Tongue (tissue), 3 donors: ENCODE measurements at places on chromosomes 11 and 22.
A peak's percentile ranks its signal among the peaks of the same experiment; 100 is the strongest.

DNA sequence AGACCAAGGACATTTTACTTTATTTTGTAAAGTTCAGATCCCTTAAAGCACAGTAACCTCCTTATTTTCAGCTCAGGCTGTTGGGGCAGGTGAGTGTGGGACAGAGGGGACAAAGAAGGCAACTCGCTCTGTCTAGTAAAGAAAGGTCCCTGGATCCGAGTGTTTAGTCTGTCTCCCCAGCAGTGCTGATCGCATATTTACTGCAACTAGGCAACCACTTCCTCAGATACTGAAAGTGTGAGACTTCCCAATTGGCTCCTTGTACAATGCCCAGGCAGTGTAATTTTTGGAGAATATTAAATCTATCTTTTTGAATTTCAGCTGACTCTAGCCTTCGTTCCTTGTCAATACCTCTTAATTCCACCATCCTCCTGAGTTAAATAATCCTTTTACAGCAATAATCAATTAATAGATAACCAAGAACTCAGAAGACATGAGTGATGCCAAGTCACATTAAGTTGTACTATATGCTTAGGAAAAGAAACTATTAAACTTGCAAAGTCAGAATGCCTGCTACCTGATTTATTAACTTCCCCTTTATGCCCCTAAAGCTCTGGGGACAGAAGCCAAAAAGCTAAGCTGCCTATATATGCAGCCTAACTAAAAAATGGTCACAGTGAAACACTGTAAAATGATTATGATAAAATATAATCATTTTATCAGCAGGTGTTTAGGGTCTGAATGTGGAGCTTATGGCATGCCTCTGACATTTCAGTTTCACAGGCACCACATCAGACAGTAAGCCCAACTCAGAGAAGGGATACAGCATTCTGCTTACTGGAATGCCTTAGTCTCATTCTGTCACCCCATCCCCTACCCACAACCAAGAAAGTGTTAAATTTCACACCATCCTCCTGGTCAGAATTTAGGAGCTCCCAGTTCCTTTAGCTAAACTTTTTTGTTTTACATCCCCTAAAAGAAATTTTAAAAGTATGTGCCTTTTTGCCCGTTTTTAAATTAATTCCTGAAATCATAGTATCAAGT lies 138.7 kb downstream of the TRIM44 start:
- no peak for DNase-seq

GRCh38 chr11:837189-837989 lies 4.6 kb downstream of the CD151 start:
- DNase-seq, result no peak

- DNase-seq, result no peak
Measured at GRCh38 chr11:83793310-83793709, 507.1 kb upstream of the CCDC90B start.

GRCh38 chr22:37697538-37697835 lies 639 bp downstream of the TRIOBP start:
- DNase-seq, result no peak

DNA sequence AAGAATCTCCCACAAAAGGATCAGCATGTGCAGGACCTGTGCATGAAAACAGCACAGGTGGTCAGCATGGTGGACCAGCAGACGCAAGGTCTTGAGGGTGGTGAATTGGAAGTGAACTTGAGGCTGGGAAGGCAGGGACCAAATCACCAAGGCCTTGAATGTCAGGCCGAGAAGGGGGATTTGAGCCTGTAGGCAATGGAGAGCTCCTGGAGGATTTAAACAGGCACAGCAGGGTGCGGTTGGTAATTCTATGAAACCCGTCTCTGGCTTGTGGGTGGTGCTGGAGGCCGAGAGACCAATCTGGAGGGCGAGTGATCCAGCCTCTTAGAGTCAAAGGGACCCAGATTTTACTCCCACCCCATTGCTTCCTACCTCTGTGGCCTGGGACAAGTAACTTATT lies 2.4 kb downstream of the TSKU start:
- DNase-seq, result no peak

DNA sequence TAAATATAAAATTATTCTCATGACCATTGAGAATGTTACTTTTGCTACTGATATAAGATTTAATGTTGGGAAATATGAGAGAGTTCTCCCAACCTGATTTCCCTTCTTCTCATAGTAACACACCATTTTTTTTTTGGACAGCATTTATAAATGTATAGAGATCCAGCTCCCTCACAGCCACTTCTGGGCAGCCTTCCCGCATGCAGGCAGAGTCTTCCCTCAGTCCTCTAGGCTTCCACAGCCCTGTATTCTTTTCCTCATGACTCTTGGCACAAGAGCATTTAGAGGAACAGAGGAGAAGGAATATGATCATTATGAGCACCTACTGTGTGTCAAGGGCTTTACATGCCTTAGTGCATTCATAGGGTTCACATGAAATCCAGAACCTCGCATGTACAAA lies 9.0 kb downstream of the DTX4 start:
- no peak for DNase-seq

GRCh38 chr11:26995701-26996460 lies 2.0 kb downstream of the FIBIN start:
- no peak for DNase-seq

GRCh38 chr11:61739413-61739812 lies 13.0 kb upstream of the MYRF start:
- DNase-seq, result no peak

DNA sequence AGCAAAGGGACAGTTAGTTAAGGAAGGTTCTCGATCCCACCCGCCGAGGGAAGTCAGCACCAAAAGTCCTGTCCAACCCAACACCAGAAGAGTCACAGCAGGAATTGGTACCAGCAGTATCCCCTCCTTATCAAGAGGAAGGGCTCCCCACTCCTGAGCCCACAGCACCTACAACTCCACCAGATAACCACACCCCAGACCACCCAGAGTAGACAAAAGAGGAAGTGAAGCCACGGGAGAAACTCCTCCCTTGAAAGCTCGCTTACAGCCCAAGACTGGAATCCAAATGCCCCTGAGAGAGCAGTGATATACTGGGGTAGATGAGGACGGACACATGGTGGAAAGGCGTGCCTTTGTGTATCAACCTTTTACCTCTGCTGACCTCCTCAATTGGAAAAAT lies 7.3 kb upstream of the CD5 start:
- no peak for DNase-seq

DNA sequence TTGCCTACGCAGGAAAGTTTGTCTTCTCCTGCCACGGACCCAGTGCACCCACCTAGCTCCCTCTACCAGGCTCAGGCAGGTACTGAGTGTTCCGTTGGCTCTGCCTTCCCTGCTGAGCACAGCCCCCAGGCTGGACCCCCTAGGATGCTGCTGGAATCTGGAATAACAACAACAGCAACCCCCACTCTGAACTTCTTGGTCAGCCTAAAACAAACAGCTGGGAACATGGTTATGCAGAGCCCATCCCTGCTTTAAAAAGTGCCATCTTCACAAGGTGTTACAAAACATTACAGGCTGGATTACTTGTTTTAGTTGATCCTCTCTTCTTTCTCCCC lies 1.8 kb downstream of the OPCML start:
- no peak for DNase-seq

GRCh38 chr11:105857728-105858127 lies 164.3 kb downstream of the MSANTD4 start:
- DNase-seq, result no peak

DNA sequence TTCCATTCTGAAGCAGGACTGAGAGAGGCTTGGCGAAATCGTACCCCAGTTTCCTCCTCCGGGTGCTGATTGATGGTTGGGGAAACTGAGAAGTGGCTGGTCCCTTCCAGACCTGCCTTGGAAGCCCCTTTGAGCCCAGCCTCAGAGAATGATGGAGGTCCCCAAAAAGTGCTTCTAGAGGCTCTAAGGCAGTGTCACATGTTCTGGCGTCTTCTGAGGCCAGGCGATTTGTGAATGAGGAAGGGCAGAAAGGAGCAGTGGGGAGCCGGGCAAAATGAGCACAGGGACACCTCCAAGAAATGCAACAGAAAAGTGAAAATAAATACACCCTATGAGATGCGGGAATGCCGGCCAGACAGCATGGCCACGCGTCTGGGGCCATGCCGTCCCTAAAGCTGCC lies 1.0 kb upstream of the LIF start:
- DNase-seq, result no peak

GRCh38 chr22:30985561-30986208 lies 16.6 kb downstream of the TUG1 start:
- no peak for DNase-seq

DNA sequence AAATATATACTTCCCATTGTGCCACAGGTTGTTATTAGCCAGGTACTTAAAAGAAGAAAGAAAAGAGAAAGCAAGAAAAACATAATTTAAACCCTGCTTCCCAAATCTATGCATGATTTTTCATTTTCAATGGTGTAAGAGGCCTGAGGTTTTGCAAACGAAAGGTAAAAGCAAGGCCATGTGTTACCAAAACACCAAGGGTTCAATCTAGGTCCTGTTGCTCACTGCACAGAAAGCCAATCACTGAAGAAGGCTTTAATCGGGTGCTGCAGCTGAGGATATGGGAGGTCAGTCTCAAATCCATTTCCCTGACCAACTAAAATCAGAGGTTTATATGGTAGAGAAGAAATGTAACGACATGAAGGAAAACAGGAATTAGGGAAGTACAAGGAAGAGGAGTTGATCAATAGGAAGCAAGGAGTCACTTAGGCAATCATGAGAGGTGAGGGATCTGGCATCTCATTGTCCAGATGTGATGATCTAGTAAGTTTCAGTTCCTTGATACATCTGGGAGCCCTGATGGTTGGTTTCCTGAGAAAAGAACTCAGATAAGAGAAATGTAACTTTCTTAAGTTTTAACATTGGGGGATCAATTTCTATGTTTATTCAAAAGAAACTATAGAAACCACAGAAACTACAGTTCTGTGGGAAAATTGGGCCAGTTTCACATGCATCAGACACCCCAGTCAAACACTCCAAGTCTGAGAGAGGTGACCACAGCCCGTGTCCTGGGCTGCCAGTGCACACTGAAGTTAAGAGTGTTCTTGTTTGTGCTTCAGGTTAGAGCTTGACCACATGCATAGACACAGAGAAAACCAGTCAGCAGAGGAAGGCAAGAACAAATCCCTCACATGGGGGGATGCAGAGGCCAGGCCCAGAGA lies 18.1 kb upstream of the DKK3 start:
- DNase-seq, result no peak

DNA sequence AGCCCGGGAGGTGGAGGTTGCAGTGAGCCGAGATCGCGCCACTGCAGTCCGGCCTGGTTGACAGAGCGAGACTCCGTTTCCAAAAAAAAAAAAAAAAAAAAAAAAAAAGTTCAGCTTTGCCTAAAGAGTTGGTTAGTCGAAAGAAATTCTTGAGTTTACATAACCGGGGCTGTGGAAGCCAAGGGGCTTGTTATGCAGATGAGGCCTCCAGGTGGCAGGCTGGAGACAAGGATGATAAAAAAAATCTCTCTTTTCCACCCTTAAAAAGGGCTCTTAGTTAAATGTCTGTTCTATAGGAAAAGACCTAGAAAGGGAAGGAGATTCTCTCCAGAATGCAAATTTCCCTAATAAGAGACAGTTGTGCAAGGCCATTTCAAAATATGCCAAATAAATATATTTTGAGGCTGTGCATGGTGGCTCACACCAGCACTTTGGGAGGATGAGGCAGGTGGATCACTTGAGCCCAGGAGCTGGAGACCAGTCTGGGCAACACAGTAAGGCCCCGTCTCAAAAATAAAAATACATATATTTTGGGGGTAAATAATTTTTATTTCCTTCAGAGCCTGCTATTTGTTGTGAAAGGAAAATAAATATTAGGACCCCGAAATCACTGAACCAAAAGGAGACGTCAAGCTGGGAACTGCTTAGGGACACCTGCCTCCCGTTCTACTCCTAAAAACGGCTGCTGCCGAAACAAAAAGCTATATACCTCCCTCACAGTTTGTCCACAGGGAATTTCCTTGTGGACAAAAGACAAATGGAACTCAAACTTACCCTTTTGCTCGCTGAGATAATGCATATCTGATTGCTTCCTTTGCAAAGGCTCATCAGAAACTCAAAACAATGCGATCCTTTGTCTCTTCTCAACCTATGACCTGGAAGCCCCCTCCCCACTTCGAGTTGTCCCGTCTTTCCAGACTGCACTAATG lies 2.4 kb upstream of the IFITM2 start:
- peak; percentile 91 for DNase-seq

GRCh38 chr11:20611892-20612291 lies 12.5 kb downstream of the SLC6A5 start:
- DNase-seq, result no peak

DNA sequence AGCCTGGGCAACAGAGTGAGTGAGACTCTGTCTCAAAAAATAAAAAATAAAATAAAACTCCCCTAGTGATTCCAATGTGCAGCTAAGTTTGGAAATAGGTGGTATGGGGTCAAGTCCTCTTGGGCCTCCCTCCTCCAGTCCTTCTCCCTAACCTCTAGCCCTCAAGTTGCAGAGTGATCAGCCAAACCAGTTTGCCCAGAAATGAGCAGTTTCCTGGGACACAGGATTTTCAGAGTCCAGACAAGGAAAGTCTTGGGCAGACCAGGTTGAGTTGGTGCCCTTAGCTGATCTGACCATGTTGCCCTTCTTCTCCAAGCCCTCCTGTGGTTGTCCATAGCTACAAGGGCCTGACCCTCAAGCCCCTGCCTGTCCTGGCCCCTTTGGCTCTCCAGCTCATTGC lies 7.9 kb downstream of the TCN2 start:
- no peak for DNase-seq

DNA sequence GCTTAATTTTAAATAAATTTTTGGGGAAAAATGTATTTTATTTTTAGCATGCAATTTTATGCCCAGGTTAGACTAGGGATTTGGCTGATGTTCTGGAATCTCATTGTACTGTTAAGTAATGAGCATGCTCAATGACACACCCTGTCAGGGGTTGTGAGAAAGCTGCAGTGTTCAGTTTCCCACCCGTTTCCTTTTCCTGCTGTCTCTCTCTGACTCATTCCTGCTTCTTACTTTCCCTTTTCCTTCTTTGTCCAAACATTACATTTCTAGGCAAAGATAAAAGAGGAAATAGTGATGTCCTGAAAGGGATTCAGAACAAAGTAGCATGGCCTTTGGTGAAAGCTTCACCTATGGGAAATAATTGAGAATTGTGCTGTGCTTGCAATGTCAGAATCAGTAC lies 22.7 kb downstream of the OOSP3 start:
- peak; percentile 5 for DNase-seq

GRCh38 chr22:43274595-43275240 lies 68.5 kb downstream of the SCUBE1 start:
- no peak for DNase-seq

GRCh38 chr22:23583836-23584235 lies 3.7 kb upstream of the IGLL1 start:
- DNase-seq, result no peak

DNA sequence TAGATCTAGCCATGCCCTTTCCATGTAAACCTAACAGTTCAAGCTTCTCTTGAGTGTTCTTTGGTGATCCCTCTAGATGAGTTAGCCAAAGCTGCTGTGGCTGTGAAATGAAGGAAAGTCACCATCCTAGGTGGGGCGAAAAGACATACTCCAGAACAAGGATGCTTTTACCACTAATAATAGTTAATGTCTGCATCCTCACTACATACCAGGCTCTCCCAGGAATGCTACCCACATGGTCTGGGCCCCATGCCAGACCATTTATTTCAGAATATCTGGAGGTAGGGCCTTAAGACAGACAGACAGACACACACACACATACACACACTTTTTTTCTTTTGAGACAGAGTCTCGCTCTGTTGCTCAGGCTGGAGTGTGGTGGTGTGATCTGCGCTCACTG lies 14.7 kb downstream of the ABTB2 start:
- DNase-seq, result no peak
